ENCODE measurements at places on chromosomes 16 and 17.

DNA sequence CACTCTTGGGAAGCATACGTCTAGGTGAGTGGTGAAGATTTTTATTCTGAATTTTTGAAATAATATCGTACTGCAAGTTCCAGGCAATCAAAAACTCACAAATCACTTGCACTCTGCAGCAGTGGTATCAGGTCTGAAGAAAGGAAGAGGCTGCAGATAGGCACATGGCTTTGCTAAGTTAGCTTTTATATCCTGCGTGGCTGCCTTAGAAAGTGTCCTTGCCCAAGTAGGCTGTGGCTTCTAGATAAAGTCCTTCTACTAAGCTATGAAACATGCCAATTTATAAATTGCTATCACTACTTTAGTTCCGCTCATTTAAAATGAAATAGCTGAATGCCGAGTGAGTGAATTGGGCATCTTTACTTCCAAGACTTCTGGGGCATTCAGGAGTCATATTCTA is 17.9 kb downstream of the WWOX start:
- no peak for DNase-seq

DNA sequence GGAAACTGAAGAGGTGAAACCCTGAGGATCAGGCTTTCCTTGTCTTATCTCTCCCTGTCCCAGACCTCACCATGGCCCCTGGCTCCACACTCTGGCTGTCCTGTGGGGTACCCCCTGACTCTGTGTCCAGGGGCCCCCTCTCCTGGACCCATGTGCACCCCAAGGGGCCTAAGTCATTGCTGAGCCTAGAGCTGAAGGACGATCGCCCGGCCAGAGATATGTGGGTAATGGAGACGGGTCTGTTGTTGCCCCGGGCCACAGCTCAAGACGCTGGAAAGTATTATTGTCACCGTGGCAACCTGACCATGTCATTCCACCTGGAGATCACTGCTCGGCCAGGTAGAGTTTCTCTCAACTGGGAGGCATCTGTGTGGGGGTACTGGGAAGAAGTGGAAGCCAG is 1.4 kb downstream of the CD19 start:
- DNase-seq, result no peak

- DNase-seq, result no peak
These were observed 185.3 kb downstream of the AATF start for GRCh38 chr17:37134050-37134449.

- peak; percentile 27 for DNase-seq
These were observed 15.7 kb downstream of the SLC52A1 start for GRCh38 chr17:5019475-5019956.

DNA sequence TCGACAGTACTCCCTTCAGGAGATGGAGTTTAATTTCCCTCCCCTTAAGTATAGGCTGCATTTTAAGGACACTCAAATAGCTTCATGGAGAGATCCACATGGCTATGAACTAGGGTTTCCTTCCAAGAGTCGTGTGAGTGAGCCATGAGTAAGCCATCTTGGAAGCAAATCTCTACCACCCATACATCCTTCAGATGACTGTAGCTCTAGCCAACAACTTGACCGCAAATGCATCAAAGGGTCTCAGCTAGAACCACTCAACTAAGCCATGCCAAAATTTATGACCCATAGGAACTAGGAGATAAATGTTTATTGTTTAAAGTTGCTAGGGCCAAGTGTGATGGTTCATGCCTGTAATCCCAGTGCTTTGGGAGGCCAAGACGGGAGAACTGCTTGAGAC is 43.4 kb downstream of the METTL16 start:
- DNase-seq, result no peak

- peak; percentile 50 for DNase-seq
These were observed 82.2 kb upstream of the CDC42EP4 start for GRCh38 chr17:73393962-73394361.

GRCh38 chr17:81400154-81400977 is 5.1 kb downstream of the BAHCC1 start:
- peak; percentile 68 for DNase-seq

DNA sequence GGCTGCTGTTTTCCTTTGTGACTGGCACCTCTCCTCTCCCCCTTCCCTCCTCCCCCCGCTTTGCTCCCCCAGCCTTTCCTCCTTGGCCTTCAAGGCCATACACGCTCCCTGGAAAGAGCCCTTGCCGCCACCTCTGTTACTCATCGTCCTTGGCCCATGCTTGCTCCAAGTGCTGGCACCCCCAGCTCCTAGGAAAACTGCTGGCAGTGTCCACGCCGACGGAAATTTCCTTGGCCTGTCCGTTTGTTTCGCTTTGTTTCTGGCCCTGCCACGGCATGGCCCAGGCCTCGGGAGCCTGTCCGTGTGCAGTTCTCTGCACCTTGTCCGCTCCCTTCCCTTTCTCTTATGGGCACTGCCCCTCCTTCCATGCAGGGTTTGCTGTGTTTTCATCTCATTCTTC is 18.0 kb downstream of the CA5A start:
- DNase-seq, result peak; percentile 26

- DNase-seq, result no peak
These were observed 125.5 kb upstream of the KCNJ16 start for GRCh38 chr17:69949496-69949895.
